ENCODE measurements at places on chromosomes 2 and 18. TPM values are rescaled to one million over a fixed set of nuclear protein-coding genes. Genes with fewer than 3 reads are reported as not detected.

The DHRS9 gene
- 3.1 TPM for total RNA-seq

The GAREM1 gene
- total RNA-seq, result 3.3 TPM

The FHOD3 gene
- total RNA-seq, result 3.7 TPM

The IL37 gene
- not detected for total RNA-seq

The EGR4 gene
- 0.34 TPM for total RNA-seq

The MEIS1 gene
- 3.8 TPM for total RNA-seq

The CRYGC gene
- total RNA-seq, result not detected

The DNAJC5G gene
- not detected for total RNA-seq

The CFAP210 gene
- 0.37 TPM for total RNA-seq

The CDH2 gene
- 46.9 TPM for total RNA-seq

The DLX1 gene
- total RNA-seq, result 4.3 TPM

The CD207 gene
- not detected for total RNA-seq

The PARD3B gene
- 0.72 TPM for total RNA-seq

The EFEMP1 gene
- total RNA-seq, result 40.9 TPM

The LRRTM4 gene
- not detected for total RNA-seq

The GPR148 gene
- not detected for total RNA-seq

The HOXD8 gene
- 5.4 TPM for total RNA-seq

The DYNAP gene
- total RNA-seq, result not detected

The TXNDC2 gene
- total RNA-seq, result 0.12 TPM

The RUFY4 gene
- total RNA-seq, result not detected

The ITGB1BP1 gene
- total RNA-seq, result 183 TPM

The MAL gene
- not detected for total RNA-seq

The ANKRD36B gene
- 3.8 TPM for total RNA-seq

The RGPD4 gene
- total RNA-seq, result 0.08 TPM

The HJURP gene
- total RNA-seq, result 89.5 TPM

The KIAA2012 gene
- total RNA-seq, result not detected

The DCC gene
- not detected for total RNA-seq

The COBLL1 gene
- total RNA-seq, result 4.0 TPM

The GRHL1 gene
- total RNA-seq, result 1.2 TPM

The NGEF gene
- 16.5 TPM for total RNA-seq

The SAG gene
- total RNA-seq, result not detected

The KCNJ13 gene
- not detected for total RNA-seq

The SRBD1 gene
- total RNA-seq, result 7.4 TPM

The SERPINB10 gene
- total RNA-seq, result not detected

The CEP192 gene
- total RNA-seq, result 9.1 TPM

The SP9 gene
- total RNA-seq, result 3.7 TPM

The TTN gene
- under 0.01 TPM for total RNA-seq

The PARD6G gene
- 3.4 TPM for total RNA-seq

The GKN2 gene
- total RNA-seq, result 3.5 TPM

Data from A549 treated with RU486 at 1 μM for 4 hours (cell line).